Panc1 (cell line): ENCODE measurements at places on chromosomes 16 and 17.

- no peak for DNase-seq
These were observed 963 bp upstream of the METTL22 start for GRCh38 chr16:8620535-8620934.

- DNase-seq: no peak
These were observed 2292.0 kb downstream of the TP53TG3F start for GRCh38 chr16:35751191-35751941.

- DNase-seq: no peak
These were observed 8.7 kb downstream of the ADCY7 start for GRCh38 chr16:50275098-50275415.

GRCh38 chr17:76667786-76668453, 24.4 kb upstream of the ST6GALNAC1 start:
- DNase-seq: no peak

GRCh38 chr16:10738231-10739077, 5.2 kb upstream of the NUBP1 start:
- peak; percentile 74 for DNase-seq

DNA sequence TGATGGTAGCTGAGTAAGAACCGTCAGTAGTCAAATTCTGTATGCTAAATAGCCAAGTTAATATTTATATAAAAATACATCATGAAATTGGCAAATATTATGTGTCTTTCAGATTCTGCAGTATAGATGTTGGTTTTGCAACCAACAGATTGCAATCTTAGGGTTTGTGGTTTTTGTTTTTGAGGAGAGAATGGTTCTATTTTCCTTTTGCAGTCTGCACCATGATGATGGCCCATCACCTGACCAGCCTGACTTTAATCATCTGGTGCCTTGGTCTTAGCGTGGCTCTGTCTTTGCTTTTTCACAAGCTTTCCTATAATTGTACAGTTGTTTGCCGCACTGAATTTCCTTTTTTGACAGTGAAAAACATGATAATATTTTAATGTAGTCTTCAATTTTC, 50.7 kb downstream of the NUP93 start:
- no peak for DNase-seq
